ENCODE measurements at places on chromosomes 3 and 15.

DNA sequence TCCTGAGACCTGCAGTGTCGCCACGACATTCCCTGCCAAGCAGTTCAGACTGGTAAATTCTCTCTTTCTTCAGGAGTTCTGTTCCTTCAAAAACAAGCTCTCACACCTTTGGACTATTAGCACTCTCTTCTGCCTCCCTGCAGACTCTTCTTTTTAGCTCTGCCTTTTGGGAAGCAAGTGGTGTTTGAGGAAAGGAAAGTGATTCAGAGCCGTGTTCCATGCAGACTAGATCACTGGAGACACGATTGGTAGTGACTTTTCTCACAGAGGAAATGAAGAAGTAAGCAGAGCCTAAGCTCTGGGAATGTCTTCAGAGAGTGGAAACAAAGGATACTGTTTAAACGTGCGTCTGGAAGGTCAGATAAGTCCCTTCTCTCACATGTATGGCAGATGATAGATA lies 270.6 kb upstream of the TPRG1 start:
- DNase-seq = no peak

DNA sequence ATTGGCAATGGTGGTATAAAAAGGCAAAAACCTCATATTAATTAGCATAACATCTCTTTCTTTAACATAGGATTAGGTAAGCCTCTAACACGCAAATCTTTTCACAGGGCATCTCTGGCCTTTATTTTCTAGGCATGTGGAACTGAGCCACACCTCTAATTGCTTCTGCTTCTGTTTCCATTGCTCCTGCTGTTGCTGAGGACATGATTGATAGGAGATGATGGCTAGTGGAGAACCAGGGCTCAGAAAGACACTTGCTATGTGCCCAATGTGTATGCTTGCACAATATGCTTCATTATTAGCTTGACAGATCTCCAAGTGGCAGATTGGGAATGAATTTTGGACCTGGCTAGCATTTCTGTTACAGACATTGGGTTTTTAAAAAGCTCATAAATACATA lies 114.5 kb downstream of the EPHA3 start:
- DNase-seq = no peak

- DNase-seq = no peak
Measured at GRCh38 chr15:23532024-23532423, 33.5 kb upstream of the MKRN3 start.

- DNase-seq = no peak
Measured at GRCh38 chr3:129433565-129433964, 5.1 kb upstream of the EFCAB12 start.

GRCh38 chr15:70100474-70101341 lies 3.0 kb upstream of the TLE3 start:
- no peak for DNase-seq

GRCh38 chr3:16881896-16882630 lies 2.7 kb upstream of the PLCL2 start:
- DNase-seq = no peak

- no peak for DNase-seq
Measured at GRCh38 chr3:120637851-120638559, 41.9 kb downstream of the NDUFB4 start.

DNA sequence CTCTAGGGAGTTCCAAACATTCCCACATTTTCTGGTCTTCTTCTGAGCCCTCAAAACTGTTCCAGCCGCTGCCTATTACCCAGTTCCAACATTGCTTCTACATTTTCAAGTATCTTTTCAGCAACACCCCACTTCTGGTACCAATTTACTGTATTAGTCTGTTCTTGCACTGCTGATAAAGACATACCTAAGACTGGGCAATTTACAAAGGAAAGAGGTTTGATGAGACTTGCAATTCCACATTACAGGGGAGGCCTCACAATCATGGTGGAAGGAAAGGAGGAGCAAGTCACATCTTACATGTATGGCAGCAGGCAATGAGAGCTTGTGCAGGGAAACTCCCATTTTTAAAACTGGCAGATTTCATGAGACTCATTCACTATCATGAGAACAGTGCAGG lies 629.1 kb upstream of the NR2F2 start:
- DNase-seq = no peak

DNA sequence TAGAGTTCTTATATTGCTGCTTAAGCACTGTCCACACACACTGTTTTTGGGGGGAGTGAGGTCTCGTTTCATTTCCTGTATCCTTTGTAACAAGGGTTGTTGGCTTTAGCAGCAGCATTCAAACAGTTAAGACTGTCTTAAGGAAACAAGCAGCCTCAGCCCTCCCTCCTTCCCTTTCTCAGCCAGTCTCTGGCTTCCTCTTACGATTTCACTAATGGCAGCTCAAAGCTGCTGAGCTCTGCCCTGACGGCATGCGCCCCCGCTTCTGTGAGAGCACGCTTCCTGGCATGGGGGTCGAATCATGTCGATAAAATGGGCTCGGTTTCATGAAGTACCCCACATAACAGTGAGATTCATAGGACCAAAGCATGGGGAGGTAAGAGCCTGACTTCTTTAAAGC lies 105.0 kb downstream of the KLHL25 start:
- no peak for DNase-seq

- DNase-seq = no peak
Measured at GRCh38 chr3:7695049-7695448, 806.6 kb upstream of the LMCD1 start.

GRCh38 chr3:53496984-53497383 lies 2.6 kb downstream of the CACNA1D start:
- no peak for DNase-seq

DNA sequence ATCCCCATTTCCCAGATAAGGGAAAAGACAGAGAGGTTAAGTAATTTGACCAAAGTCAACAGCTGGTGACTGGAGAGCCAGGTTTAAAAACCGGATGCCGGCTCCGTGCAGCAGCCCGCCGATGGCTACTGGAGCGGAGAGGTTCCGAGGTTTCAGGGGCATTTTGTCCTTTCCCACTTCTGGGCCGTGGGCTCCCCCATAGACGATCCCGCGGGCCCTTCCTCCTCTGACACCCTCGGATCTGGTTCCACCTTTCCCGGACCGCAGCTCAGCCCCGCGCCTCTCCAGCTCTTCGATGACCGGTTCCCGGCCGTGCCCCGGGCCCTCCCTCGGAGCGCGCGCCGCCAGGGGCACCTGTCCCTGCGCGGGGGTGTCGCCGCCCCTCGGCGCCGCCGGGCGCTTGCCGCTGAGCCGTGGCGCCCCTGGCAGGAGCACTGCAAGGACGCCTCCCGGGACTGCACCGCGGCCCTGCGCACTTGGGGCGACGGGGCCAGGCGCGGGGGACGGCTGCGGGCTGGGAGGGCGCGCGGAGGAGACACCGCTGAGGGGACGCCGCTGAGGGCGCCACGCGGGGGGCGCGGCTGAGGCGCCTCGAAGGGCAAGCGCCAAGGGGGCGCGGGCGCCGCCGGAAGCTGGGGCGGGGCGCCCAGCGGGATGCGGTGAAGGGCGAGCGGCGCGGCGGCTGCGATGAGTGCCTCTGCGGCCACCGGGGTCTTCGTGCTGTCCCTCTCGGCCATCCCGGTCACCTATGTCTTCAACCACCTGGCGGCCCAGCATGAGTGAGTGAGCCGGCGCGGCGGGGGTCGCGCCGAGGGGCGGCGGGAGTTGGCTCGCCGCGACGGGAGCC lies at the start of gene TM6SF1:
TM6SF1 (plus strand) TSS at position 652 of the 847 bp plus-strand sequence; CDS start at position 688, 36 bp downstream.
- no peak for DNase-seq

All from amygdala (tissue), 56 donors.